ENCODE measurements at places on chromosomes 1 and 21.

DNA sequence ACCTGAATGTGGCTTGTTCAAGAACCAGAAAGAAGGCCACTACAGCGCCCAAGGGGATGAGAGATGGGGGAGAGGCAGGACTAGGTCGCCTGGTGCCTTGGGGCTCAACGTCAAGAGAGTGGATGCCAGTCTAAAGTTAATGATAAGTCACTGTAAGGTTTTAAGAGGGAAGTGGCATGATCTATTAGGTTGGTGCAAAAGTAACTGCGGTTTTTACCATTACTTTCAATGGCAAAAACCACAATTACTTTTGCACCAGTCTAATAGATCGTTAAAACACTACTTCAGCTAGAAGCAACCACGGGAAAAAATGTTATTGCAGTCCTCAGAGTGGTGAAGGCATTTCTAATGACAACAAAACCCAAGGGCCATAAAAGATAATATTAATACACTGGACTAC lies 2.6 kb upstream of the GJB3 start:
- no peak for ATAC-seq

DNA sequence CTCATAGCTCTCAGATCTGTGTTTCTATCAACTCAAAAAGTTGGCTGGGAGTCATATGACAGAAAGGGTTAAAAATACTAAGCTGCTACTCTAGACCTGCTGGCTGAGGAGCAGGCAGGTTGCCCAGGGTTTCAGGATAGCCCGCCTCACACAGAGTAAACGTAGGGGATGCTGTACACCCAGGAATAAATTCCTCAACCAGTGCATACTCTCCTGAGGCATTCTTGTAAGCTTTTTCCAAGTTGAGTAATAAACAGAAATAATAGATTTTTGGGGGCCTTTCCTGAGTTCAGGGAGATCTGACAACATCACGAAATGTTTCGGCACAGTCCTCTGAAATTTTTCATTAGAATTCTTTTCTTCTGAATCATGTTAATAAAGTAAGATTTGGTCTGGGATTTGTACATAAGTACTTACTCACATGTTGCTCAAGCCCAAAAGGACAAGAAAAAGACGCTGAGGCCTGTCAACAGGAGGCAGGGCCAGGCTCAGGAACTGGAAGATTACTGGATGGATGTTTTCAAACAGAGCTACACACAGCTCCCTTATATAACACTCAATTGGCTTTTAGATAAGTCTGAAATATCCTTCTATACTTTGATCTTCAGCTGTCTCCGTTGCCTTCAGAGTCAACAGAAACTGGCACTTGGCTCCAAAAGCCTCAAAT lies 41.0 kb downstream of the TGFBR3 start:
- peak; percentile 43 for ATAC-seq

DNA sequence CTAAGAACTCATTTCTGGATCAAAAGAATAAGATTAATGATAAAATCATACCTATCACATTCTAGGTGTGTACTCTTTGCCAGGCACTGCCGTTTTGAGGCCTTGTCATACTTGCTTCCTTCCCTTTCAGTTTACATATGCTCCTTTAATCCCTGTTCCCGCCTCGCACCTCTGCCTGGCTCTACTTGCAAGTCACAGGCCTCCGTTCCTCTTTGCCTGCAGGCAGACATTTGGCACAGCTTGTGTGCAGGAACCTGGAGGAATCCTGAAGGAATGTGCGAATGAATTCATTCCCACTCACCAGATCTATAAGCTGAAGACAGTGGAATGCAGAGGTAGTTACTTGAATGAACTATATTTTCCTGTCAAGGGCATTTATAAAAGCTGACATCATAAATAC lies 13.8 kb downstream of the WLS start:
- ATAC-seq, result no peak

- ATAC-seq, result no peak
Observed at GRCh38 chr21:21216047-21216446, 217.8 kb downstream of the NCAM2 start.

DNA sequence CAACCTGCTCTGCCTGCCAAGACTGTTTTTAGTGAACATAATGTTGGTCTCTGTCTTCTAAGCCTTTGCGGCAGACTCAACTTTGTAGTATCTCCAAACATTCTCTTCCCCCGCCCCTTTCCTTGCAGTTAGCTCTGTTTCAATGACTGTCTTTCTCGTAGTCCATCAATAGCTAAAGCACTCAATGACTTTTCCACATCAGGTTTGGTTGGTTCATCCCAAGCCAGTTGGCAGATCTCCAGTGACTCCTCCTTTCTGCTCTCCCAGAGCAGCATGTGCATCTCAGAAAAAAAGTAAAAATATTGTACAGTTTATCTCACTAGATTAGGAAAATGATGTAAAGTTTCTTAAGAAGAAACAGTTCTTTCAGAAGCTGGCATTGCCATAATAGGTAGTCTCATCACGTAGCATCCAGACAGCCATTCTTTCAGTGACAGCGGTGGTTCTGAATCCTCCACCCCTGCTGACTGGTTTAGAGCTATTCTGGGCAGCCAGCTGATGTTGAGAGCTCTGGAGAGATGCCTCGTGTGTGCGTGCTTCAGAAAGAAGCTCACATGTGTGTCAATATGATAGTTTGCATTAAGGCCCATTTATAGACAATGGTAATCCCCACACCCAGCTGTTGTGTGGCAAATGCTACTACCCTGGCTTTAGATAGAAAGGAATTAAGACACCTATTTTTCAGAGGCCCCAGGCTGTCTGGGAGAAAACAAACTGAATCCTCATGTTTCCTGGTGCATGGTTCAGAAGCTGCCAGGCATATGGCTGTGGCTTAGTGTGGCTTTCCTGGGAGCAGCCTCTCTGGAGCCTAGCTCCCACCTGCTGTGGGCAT lies 53.2 kb downstream of the CNN3 start:
- peak; percentile 48 for ATAC-seq

Data from motor neuron (in vitro differentiated cells).